ENCODE measurements at places on chromosomes 5 and 9.

DNA sequence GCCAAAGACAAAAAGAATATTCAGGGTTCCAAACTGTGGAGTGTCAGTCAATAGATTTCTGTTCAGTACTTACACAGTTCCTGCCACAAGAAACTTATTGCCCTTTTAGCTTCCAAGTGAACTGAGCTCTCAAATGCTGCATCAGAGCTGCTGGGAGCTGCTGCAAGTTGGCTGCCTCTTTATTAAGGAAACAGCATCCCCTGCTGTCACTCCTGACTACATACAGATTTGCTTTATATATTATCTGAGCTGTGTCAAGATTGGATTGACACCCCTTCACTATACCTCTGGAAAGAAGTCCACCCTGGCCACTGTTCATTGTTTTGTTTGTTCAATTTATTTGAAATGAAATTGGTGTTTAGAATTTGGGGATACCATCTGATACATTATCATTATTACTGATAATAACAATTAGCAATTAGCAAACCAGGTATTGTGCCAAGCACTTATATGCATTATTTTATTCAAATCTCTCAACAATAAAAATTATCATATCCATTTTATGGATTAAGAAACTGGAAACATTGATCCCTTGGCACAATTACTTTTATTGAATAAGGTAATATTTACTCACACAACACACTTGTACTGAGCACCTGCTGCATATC lies 16.4 kb upstream of the C5orf58 start:
- peak; percentile 72 for DNase-seq

DNA sequence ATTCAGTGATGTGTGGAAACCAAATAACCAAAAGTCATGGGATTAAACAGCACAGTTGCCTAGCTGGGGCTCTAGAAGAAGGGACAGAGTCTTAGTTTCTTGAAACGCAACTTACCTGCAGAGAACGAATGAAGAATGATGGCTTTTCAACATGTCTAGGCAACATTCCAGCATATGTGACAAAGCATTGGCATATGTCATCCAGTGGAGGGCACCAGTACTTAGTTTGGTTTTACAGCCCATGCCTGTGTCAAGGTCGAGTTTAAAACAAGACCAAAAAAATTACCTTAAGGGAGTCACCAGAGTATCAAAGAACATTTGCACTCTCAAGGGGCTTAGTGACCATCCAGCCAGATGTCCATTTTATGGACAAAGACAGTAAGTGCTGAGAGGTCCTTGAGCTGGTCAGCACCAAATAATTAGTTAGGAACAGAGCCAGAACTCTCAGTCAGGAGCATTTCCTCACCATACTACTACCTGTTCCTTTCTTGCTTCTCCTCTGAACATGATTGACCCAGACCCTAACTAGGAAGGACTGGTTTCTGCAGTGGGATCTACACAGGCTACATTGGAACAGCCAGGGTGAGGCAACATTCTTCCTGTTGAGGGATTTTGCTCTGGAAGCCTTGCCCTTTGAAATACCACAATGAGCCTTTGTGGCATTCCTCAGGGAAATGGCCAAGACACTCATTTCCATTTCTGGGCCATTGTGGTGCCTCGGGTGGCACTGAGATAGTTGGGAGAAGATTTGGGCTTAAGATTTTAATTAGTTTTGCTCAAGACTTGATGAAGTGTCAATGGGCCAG lies 75.4 kb upstream of the ANKH start:
- DNase-seq = peak; percentile 25

GRCh38 chr5:10789021-10789420 lies 28.0 kb upstream of the DAP start:
- DNase-seq = peak; percentile 95

- peak; percentile 51 for DNase-seq
These were observed 18.4 kb downstream of the POU5F2 start for GRCh38 chr5:93723005-93723404.

DNA sequence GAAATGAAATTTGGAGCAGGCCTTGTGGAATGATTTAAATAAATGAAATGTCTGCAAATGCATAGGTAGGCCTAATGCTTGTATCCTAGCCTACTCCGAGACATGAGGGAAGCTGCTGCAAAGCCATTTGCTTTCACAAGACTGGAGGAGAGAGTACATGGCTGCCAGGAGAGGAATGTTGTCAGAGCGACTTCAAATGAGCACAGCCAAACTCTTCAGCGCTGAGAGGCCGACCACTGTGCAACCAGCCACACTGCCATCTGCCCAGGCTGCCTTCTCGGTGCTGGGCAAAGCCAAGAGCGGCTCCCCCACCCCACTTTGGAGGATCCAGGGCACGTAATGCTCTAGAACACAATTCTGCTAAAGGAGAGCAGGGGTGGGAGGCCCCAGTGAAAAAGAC lies 122.6 kb downstream of the RASEF start:
- DNase-seq = no peak

DNA sequence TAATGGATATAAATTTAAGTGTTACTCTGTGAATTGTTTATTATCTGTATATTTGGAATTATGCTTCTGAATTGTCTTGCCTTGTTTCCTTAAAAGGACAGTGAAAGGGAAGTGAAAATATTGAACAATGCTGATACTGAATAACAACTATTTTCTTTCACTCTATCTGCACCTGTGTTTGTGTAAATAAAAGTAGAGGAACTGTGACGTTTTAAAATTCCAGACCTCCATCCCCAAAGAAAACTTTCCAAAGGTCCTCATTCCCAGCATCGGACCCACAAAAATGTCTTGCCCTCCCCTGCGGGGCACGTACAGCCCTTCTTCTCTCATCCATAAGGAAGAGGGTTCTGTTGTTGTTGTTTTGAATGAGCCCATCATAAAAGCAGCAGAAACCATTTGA lies 100.0 kb downstream of the NLN start:
- no peak for DNase-seq

DNA sequence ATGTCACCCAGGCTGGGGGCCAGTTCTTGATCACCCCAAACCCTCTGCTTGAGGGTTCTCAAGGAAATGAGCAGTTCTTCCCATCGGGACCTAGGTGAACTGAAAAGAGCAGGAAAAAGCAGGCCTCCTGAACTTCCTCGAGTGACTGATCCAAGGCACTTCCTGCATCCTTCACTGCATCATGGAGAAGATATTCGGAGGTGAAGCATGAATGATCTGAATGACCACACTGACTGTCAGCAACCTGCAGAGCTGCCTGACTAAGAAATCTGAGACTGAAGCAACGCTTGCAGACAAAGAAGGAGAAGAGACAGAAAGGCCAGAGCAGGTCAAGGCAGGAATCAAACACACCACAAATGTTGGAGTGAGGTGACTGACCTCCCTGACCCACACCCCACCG lies 420.2 kb downstream of the AGTPBP1 start:
- no peak for DNase-seq

DNA sequence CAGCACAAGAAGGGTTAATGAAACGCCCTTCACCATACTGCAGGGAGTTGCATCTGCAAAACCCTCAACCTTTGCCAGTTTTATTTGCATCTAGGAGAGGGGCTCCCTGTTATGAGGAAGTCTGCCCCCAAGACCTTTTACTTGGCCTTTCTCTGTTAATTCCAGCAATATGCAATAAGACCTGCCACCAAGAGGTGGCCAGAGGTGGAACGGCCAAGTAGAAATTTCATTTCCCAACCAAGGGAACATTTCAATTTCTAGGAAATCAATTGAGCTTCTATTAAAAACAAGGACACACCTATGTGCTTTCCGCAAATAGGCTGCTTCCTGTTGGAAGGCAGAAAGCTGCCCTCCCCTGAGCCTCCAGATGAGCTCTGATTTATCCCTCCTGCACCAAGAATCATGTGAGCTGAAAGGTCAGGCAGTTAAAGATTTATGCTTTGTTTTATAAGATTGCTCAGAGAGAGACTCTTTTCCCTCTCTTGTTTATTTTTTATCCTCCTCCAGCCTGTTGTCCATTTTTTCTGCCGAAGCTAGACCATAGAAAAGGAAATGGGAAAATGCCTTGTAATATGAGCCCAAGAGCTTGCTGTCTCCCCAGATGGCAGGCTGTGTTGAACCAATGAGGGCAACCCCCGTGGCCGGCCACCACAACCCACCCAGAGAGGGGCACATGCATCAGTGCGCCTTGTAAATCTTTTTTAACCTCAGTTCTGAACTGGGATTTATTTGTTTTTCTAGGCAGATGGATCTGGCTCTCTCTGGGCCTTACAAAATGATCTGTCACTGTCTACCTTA lies 572.8 kb downstream of the TLE1 start:
- no peak for DNase-seq

Data from EH (cell line).